ENCODE measurements at places on chromosomes 4 and X. TPM values are rescaled to one million over a fixed set of nuclear protein-coding genes. Genes with fewer than 3 reads are reported as not detected.

The DIAPH2 gene
- total RNA-seq: 30.3 TPM

The MAGEA1 gene
- not detected for total RNA-seq

The RBMXL3 gene
- total RNA-seq: not detected

The DCAF12L2 gene
- 1.5 TPM for total RNA-seq

The TEX13C gene
- total RNA-seq: not detected

The STS gene
- 6.0 TPM for total RNA-seq

GRCh38 chr4:110294165-110294564 lies 95.8 kb upstream of the ELOVL6 start:
- no peak for DNase-seq
- no peaks in the 10 kb centered on the region for H3K36me3 ChIP-seq
- no peak overlapping the region for H3K4me3 ChIP-seq

- no peak overlapping the region for H3K27ac ChIP-seq
- H3K4me3 ChIP-seq: no peak overlapping the region
- no peaks in the 10 kb centered on the region for H3K4me1 ChIP-seq
- no peaks in the 10 kb centered on the region for H3K36me3 ChIP-seq
Observed at GRCh38 chrX:29478336-29479069, 736.9 kb upstream of the MAGEB2 start.

- DNase-seq: no peak
- H3K27me3 ChIP-seq: no peaks in the 10 kb centered on the region
- no peak overlapping the region for H3K4me3 ChIP-seq
- H3K36me3 ChIP-seq: no peaks in the 10 kb centered on the region
- H3K27ac ChIP-seq: no peak overlapping the region
Observed at GRCh38 chr4:110075083-110075738, 123.2 kb downstream of the ELOVL6 start.
